ENCODE measurements at places on chromosomes 2 and 18. TPM values are rescaled to one million over a fixed set of nuclear protein-coding genes. Genes with fewer than 3 reads are reported as not detected.

DNA sequence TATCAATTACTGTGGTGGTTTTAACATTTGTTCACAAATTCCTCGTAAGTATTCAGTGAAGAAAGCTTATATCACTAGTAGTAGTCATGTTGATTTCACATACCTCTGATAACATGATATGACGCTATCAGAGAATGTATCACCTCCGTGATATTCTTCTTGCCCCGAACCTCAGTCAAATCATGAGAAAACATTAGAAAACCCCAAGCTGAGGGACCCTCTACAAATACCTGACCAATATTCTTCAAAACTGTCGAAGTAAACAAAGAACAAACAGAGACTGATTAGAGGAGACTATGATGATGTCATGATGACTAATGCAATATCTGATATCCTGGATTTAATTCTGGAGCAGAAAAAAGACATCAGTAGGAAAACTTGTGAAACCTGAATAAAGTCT is 85.6 kb upstream of the SPOPL start:
- no peak for DNase-seq

GRCh38 chr18:69718912-69719547 is 228.6 kb downstream of the CD226 start:
- DNase-seq: peak; percentile 1

RIT2 gene
- total RNA-seq: not detected

DNA sequence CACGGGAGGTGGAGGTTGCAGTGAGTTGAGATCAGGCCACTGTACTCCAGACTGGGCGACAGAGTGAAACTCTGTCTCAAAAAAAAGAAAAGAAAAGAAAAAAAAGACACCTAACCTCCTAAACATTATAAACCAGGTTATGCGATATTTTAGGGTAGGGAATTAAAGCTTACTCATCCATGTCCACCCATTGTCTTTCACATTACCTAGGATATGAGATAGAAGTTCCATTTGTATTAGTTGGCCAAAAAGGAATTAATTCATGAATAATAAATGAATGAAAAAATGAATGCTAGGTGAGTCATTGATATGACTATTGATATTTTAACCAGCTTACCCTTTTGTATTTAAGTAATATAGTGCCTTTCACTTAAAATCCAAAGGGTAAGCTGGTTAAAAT is 132.9 kb downstream of the FAM161A start:
- no peak for DNase-seq

DNA sequence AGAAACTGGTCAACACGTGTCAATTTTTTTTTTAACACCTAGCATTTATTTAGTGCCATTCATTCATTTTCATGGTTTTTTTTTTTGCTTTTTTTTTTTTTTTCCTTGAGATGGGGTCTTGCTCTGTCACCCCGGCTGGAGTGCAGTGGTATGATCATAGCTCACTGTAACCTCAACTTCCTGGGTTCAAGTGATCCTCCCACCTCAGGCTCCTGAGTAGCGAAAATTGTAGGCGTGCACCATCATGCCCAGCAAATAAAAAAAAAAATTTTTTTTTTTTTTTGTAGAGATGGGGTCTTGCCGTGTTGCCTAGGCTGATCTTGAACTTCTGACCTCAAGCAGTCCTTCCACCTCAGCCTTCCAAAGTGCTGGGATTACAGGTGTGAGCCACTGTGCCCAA is 21.1 kb downstream of the USP14 start:
- DNase-seq: no peak

FKBP1B gene
- total RNA-seq: 3.7 TPM

GRCh38 chr18:47174545-47175116 is 1.5 kb downstream of the IER3IP1 start:
- DNase-seq: no peak

GRCh38 chr2:191622374-191623320 is 55.3 kb upstream of the NABP1 start:
- peak; percentile 83 for DNase-seq

SPATA3 gene
- total RNA-seq: not detected

- DNase-seq: no peak
These were observed 37.1 kb upstream of the DARS1 start for GRCh38 chr2:136022396-136023146.

DNA sequence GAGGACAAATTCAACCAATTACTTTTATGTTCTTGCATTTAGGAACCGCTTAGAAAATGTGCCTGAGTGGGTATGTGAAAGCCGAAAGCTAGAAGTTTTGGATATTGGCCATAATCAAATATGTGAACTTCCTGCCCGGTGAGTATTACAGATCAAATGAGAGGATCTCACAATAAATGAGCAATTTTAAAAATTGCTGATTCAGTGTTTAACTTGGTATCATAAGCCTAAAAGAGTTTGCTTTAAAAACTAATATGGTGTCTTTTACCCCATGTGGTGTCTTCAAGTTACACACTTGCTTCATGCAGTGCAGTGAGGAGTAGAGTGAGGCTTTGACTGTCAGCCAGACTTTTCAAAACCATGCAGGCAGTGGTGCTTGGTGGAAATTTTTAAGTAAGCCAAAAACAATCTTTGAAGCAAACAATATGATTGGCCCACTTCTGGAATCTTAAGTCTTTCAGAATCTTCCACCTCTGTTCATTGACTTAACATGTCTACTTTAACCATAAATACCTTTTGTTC is 199.6 kb downstream of the PHLPP1 start:
- no peak for DNase-seq

DNA sequence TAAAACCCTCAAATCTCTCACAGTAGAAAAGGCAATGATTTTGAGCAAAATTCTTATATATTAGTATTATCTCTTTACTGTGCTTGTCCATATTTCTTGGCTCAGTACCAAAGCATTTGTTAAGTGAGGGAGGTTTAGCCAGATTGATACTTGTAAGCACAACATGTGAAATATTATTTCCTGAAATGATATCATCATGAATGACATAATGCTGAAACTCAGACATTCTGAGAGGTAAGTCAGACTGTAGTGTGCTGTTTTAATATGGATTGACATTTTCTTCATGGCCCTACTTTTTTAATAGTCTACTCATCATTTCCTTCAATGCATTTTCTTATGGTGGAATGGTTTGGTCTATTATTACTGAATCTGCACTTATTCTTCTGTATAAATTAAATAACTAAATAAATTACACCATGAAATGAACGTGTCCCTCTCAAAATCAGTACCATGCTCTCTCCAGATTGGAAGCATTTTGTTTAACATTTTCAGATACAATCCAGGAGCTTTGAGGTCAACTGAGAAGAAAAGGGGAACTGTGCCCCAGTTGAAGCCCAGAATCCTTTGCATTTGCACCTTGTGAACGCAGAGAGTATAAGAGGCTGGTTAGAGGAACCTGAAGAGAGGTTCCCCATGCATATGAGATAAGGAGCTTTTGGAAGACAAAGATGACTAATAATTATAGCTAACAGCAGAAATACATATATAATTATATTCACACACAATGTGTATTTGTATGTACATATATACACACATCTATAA is 50.1 kb upstream of the CRACDL start:
- DNase-seq: no peak

MAPK4 gene
- 0.88 TPM for total RNA-seq

GRCh38 chr18:50126471-50126870 is 68.5 kb downstream of the MYO5B start:
- no peak for DNase-seq

CTDSP1 gene
- total RNA-seq: 104 TPM

- DNase-seq: no peak
These were observed 51.8 kb downstream of the NTSR2 start for GRCh38 chr2:11617984-11618707.

- DNase-seq: no peak
These were observed 25.3 kb downstream of the BABAM2 start for GRCh38 chr2:27915874-27916273.

DNAJC10 gene
- 103 TPM for total RNA-seq

DNA sequence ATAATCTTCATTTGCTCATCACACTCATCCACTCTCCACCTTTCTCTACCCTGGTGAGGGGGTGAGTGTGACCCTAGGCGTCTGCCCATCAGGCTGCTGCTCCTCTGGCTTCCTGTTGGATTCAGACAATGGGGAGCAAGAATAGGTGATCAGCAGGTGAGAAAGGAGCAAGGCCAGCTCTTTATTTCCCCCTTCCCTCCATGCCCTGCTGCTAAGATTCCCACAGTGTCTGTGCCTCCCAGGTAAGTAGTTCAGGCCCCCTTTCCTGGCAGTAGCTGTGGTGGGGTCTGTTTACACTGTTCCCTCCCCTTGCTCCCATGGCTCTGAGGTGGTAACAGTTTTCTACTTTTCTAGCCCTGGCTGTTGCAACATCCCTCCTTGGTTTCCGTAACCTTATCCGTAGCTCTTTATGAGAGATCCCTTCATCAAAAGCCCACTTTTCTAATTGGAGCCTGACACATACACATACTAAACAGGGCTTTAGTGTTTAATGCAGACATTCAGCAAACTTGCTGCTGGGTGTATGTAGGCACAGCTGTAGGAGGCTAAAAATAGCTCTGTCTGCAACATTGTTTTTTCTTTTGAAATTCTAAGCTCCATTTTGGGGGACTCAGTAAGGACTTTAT is 27.5 kb downstream of the MAP2 start:
- DNase-seq: no peak

- peak; percentile 38 for DNase-seq
These were observed 14.2 kb downstream of the SIGLEC15 start for GRCh38 chr18:45839414-45840395.

GRCh38 chr2:122157158-122157557 is 401.7 kb downstream of the TSN start:
- DNase-seq: no peak

DNA sequence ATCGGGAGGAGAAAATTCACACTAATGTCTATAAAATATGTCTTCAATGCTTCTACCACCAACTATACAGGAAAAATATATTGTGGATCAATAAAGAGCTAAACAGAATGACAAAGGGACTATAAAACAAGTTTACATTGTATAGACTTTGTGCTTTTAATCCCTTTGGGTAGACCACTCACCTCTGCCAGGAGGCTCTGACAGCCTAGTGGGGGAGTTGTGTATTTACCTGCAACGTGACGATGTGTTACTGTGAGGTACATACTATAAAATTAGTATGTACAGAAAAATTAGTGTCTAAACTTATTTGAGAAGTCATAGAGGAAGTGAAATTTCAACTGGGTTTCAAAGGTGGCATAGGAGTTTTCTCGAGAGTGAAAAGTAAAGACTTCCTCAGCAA is 243.3 kb upstream of the REG3G start:
- DNase-seq: no peak

DNA sequence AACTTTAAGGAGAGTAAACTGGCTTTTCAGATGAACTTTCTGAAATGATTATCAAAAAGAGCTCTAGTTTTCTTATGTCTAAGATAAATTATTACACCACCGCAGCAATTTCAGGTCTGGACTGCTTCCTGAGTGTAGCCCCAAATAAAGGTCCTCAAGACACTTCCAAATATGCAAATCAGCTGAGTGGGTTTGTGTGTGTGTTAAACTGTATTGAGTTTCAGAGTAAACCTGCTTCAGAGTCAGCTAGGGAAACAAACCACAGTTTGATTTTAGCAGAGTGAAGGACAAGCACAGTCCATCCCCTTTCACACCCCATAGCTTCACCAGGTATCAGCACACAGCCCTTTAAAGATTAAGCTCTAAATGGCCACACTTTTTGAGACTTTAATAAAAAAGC is 168.7 kb downstream of the NRXN1 start:
- DNase-seq: no peak

GRCh38 chr2:64945973-64946768 is 43.0 kb upstream of the SLC1A4 start:
- DNase-seq: no peak

GRCh38 chr2:204871231-204871953 is 326.1 kb downstream of the PARD3B start:
- DNase-seq: peak; percentile 16

- DNase-seq: no peak
These were observed 65.7 kb downstream of the CAPN13 start for GRCh38 chr2:30741576-30741975.

DNA sequence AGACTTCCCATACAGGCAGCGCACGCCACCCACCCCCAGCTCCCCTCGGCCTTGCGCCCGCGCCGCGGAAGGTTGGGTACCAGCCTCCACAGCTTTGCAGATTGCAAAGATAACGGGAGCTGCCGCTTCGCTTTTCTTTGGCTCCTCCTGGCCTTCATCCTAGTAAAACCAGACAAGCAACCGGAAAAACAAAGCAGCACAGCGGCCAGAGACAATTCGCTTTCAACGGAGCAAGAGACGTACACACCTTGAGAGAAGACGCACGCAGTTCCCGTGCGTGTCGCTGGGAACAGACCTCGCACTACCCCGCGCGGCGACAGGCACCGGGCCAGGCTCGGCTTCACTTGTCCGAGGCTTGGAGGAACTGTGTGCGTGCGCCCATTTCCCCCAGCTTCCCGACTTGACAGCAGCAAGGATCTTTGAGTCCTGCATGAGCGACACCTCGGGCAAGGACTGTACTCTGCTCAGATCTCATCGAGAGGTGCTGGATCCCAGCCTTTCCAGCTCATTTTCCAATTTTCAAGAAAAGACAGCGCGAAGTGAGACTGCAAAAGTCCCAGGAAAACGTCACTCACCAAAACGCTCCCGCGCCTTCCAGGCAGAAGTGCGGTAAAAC is 964 bp downstream of the ZBTB7C start:
- no peak for DNase-seq

AFF3 gene
- 0.19 TPM for total RNA-seq

SLC9A2 gene
- total RNA-seq: 14.4 TPM

STPG4 gene
- 0.79 TPM for total RNA-seq

RNF144A gene
- total RNA-seq: 1.6 TPM

DNA sequence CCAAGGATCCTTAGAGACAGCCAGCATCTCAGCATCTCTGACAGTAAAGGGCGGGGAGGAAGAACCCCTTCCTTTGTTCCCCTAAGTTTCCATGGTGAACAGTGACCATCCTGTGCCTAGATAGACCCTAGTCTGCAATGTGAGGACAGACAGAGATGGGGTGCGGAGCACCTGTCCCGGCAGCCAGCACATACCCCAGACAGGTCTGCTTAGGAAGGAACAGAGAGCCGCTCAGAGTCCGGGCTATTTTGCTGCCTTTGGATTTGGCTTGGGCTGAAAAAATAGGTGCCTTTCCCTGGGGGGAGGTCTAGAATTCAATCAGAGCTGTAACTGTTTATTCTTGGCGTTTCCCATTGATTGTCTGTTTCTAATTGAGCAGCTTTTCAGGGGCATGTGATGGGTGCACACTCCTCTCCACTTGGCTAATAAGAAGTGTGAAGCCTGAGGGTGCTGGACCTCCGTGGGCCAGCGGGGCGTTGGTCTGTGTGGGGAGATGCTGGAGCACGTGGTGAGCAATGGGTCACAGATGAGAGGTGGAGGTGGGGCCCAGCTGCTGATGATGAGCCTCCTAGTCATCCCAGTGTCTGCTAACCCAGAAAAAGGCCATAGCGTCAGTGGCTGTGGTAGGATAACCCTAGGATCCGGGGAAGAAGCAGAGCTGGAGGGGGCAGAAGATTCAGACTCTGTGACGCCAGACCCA is 236.8 kb downstream of the SEPTIN10 start:
- DNase-seq: peak; percentile 22

Measured in Caco-2 (cell line).